ENCODE measurements at places on chromosomes 7 and 10. TPM values are rescaled to one million over a fixed set of nuclear protein-coding genes. Genes with fewer than 3 reads are reported as not detected.

Gene UCMA
- not detected for total RNA-seq

Gene RPEL1
- not detected for total RNA-seq

Gene FOXI2
- not detected for total RNA-seq

Gene RAB19
- total RNA-seq, result 1.6 TPM

Gene CEP41
- total RNA-seq, result 22.5 TPM

Gene NME8
- total RNA-seq, result 0.86 TPM

Gene GRID2IP
- 1.4 TPM for total RNA-seq

Gene AGMO
- total RNA-seq, result 1.1 TPM

Gene SMKR1
- 2.5 TPM for total RNA-seq

Gene LIPM
- total RNA-seq, result not detected

Gene POR
- 88.6 TPM for total RNA-seq

Gene CHCHD2
- total RNA-seq, result 195 TPM

- no peak for DNase-seq
- H3K4me1 ChIP-seq, result no peaks in the 10 kb centered on the region
- peaks cover under 1% of the 10 kb centered on the region for H3K27me3 ChIP-seq
- H3K27ac ChIP-seq, result no peak overlapping the region
- no peak overlapping the region for H3K4me3 ChIP-seq
Measured at GRCh38 chr7:76125560-76125959, 76.1 kb upstream of the SRRM3 start.

DNA sequence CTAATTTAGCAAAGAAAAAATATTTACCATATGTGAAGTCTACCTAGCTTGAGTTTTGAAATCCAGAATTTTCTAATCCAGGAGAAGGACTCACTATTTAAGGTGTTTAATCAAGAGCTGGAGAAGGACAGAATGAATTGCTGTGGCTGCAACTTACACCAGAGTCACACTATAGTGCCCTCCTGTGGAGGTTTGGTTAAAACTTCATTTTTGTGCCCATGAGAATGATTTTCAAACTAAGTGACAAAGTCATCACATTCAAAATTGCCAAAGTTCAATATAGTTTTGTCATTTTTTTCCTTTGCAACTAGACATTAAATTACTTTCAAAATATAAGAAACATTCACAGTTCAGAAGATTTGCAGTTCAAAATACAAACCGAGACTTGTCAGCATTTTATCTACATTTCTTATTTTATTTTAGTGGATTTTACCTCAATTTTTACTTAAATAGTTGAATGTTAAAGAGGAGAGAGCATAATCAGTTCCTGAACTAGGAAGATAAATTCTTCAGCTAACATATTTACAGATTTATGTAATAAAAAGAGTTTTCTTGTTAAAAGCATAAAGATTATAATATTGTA lies 70.7 kb downstream of the CABCOCO1 start:
- H3K4me3 ChIP-seq, result no peak overlapping the region
- peaks cover 29% of the 10 kb centered on the region for H3K4me1 ChIP-seq
- H3K36me3 ChIP-seq, result peaks cover 15% of the 10 kb centered on the region
- no peak overlapping the region for H3K27ac ChIP-seq
- DNase-seq, result no peak

DNA sequence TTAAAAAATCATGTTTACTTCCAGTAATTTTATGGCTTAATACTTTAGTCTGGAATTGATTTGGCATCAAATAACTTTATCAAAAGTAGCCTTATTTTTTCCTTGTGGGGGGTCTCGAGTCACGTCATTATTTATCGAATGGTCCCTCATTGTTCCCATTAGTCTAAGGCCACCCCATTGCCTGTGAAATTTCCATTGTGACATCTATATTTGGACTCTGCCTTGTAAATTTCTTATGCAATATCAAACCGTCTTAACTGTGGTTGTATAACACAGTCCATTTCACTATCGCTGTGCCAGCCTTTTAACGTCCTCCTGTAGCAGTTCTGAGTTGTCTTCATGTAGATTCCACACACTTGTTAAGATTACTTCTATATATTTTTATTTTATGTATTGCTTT lies 103.9 kb upstream of the RET start:
- DNase-seq, result no peak
- peaks cover 9% of the 10 kb centered on the region for H3K27me3 ChIP-seq
- H3K4me3 ChIP-seq, result no peak overlapping the region
- no peaks in the 10 kb centered on the region for H3K4me1 ChIP-seq
- no peaks in the 10 kb centered on the region for H3K36me3 ChIP-seq

DNA sequence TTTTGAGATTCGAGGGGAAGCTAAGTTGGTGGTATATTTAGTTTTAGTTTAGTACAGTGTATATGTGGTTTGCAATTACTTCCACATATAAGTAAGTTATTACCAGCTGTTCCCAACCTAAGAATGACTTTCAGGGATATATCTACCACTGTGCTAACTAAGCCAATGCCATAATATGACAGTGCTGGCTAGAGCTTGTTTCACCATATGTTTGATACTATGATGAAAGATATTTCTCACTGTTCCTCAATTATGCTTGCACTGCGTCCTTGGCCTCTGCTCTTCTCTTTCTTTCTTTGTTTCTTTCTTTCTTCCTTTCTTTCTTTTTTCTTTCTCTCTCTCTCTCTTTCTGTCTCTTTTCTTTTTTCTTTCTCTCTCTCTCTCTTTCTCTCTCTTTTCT lies 113.8 kb upstream of the SKAP2 start:
- DNase-seq, result no peak
- H3K4me1 ChIP-seq, result peaks cover 10% of the 10 kb centered on the region
- no peaks in the 10 kb centered on the region for H3K27me3 ChIP-seq
- no peaks in the 10 kb centered on the region for H3K36me3 ChIP-seq

GRCh38 chr7:36854652-36855051 lies 130.4 kb upstream of the AOAH start:
- no peak for DNase-seq
- no peaks in the 10 kb centered on the region for H3K36me3 ChIP-seq
- H3K4me3 ChIP-seq, result no peak overlapping the region
- no peaks in the 10 kb centered on the region for H3K4me1 ChIP-seq
- H3K27ac ChIP-seq, result no peak overlapping the region

DNA sequence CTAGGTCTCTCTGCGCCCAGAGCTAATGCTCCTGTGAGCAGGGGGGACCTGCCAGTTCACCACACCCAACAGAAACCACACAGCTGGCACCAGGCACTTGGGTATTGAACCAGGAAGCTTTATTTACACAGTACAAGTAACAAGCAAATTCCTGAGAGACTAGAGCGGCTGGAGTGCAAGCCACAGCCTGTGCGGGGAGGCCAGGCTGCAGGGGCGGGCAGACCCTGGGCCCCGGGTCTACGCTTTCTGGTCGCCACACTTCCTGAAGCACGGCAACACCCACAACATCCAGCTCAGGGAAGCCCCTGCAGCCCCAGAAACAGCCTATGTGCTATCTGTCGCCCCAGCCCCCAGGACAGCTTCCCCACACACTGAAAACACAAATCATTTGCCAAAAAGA lies 125.0 kb downstream of the FAM53B start:
- H3K4me3 ChIP-seq, result no peak overlapping the region
- peaks cover 14% of the 10 kb centered on the region for H3K4me1 ChIP-seq
- no peak for DNase-seq
- H3K27me3 ChIP-seq, result no peaks in the 10 kb centered on the region
- H3K27ac ChIP-seq, result peak overlapping the region; percentile 85

- no peaks in the 10 kb centered on the region for H3K27me3 ChIP-seq
- H3K36me3 ChIP-seq, result no peaks in the 10 kb centered on the region
- DNase-seq, result no peak
Measured at GRCh38 chr10:55400075-55400849, 599.2 kb upstream of the PCDH15 start.

DNA sequence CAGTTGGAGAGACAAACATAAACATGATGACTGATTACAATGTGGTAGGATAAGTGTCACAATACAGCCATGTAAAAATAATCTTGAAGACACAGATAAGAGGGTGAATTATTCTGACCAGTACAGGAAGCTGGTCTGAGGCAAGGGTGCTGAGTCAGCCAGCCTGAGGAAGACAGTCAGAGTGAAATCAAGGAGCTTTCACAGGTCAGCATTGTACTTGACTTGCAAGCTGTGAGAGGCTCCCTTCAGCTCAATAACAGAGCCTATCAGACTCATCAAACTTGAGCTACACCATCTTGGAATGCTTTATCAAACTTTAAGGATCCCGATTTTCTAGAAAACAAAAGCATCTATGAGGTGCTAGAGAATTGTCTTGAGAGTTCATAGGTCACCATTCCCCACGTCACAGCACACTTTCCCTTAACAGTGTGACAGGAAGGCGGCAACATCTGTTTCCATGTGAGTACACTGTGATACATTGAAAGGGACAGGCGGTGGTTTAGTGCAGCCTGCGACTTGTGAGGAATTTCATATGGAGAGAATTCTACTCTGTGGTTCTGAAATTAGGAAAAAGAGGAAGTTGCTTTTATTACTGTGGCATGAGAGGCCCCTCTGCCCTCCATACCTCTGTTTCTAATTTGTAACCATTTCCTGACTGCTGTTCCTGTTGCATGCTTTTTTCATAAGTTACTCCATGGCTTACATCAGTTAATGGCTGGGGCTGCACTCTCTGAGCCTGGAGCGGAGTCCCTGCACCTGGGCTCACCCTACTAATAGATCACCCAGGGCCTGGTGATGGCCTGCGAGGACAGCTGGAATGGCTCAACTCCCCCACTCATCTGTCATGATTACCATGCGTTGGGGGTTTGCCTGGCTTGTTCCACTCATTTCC lies 417.1 kb downstream of the SUGCT start:
- DNase-seq, result no peak
- H3K4me3 ChIP-seq, result no peak overlapping the region
- peaks cover 16% of the 10 kb centered on the region for H3K4me1 ChIP-seq
- no peak overlapping the region for H3K27ac ChIP-seq

GRCh38 chr10:50440489-50440888 lies 183.3 kb downstream of the SGMS1 start:
- H3K27ac ChIP-seq, result no peak overlapping the region
- H3K4me1 ChIP-seq, result no peaks in the 10 kb centered on the region
- no peak for DNase-seq
- H3K27me3 ChIP-seq, result no peaks in the 10 kb centered on the region
- H3K36me3 ChIP-seq, result peaks cover 7% of the 10 kb centered on the region

- H3K36me3 ChIP-seq, result peaks cover 4% of the 10 kb centered on the region
- no peak overlapping the region for H3K4me3 ChIP-seq
- H3K4me1 ChIP-seq, result peaks cover 20% of the 10 kb centered on the region
- H3K27ac ChIP-seq, result no peak overlapping the region
- H3K27me3 ChIP-seq, result no peaks in the 10 kb centered on the region
Measured at GRCh38 chr7:23114896-23115295, 9.3 kb downstream of the KLHL7 start.

DNA sequence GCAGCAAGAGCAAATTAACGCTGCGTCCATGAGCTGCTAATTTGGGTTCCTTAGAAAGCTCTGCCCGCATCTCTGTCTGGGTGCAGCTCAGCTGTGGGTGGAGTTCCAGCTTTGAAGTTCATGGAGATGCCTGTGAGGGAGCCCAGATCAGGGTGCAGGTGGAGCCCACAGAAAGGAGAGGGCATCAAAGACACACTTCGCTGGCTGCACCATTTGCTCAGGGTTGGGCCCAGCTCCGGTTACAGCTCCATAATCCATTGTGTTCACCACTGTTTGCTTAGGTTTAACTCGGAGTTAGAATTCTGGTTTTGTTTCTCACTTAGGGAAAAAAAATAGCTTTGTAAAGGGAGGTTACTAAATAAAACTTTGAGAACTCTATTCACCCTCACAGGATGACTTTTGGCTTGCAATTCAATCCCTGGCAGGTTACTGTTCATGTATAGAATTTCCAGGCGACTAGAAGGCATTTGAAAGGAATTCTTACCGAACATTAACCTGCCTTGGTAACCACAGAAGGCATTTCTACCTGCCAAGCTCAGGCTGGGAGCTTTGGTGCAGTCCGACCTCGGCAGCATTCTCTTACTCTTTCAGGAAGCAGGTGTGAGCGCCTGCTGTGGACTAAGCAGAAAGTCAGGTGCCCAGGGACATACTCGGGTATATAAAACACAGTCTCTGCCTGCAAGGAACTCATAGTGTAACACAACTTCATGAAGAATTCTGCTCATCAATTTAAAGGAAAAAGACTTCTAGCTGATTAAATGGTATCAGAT lies 179.5 kb upstream of the RNF32 start:
- no peaks in the 10 kb centered on the region for H3K4me1 ChIP-seq
- no peak overlapping the region for H3K27ac ChIP-seq
- no peaks in the 10 kb centered on the region for H3K36me3 ChIP-seq
- peaks cover 44% of the 10 kb centered on the region for H3K27me3 ChIP-seq
- DNase-seq, result no peak

- no peak for DNase-seq
- H3K4me1 ChIP-seq, result peaks cover 5% of the 10 kb centered on the region
- H3K4me3 ChIP-seq, result no peak overlapping the region
- peak overlapping the region; percentile 66 for H3K27ac ChIP-seq
- no peaks in the 10 kb centered on the region for H3K27me3 ChIP-seq
Measured at GRCh38 chr7:638256-639011, 88.1 kb upstream of the DNAAF5 start.

DNA sequence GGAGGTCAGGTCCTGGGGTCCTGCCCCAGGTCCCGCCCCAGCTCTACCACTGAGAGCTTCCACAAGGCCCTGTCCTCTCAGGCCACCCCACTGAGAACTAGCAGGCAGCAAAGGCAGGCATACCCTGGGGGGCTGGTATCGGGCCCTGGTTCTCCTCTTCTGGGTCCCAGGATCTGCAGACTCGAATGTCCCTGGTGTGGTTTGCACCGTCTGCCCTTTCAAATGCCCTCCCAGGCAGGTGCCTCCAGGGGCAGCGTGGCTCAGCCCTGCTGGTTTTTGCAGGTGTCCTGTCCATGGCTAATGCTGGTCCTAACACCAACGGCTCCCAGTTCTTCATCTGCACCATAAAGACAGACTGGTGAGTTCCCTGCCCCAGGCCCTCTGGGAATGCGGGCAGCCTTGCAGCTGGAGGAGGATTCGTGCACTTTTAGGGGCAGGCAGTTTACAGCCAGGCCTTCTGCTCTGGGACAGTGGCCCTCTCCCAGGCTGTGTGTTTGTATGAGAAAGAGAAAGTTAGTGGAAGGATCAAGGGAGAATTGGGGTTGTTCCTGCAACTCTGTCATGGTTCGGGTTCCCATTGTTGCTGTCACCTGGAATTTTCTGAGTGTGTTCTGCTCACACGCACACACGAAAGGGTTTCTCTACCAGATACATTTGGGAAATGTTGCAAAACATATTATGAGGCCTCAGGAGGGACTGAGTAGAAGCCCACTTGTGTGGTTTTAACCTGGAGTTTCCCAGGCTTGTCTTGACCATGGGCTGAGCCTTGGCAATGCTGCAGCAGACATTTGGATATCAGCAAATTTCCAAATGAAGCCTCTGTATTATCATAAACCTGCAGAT lies 5.0 kb downstream of the PPIF start:
- H3K27me3 ChIP-seq, result no peaks in the 10 kb centered on the region
- H3K27ac ChIP-seq, result no peak overlapping the region
- peaks cover 49% of the 10 kb centered on the region for H3K36me3 ChIP-seq
- no peak for DNase-seq

- no peak overlapping the region for H3K27ac ChIP-seq
- H3K36me3 ChIP-seq, result no peaks in the 10 kb centered on the region
- H3K27me3 ChIP-seq, result peaks cover 59% of the 10 kb centered on the region
- DNase-seq, result no peak
Measured at GRCh38 chr10:49407151-49407550, 11.3 kb upstream of the DRGX start.

- peaks cover 2% of the 10 kb centered on the region for H3K27me3 ChIP-seq
- H3K36me3 ChIP-seq, result no peaks in the 10 kb centered on the region
- H3K4me3 ChIP-seq, result no peak overlapping the region
- no peak overlapping the region for H3K27ac ChIP-seq
Measured at GRCh38 chr10:70890917-70891431, 2.6 kb upstream of the PCBD1 start.
